SW480 (cell line): ENCODE measurements at places on chromosomes 1 and 21.
A peak's percentile ranks its signal among the peaks of the same experiment; 100 is the strongest.

- DNase-seq: no peak
These were observed 13.1 kb upstream of the LHX4 start for GRCh38 chr1:180217006-180217405.

GRCh38 chr1:228228601-228229074 lies 20.8 kb downstream of the OBSCN start:
- DNase-seq: peak; percentile 77

DNA sequence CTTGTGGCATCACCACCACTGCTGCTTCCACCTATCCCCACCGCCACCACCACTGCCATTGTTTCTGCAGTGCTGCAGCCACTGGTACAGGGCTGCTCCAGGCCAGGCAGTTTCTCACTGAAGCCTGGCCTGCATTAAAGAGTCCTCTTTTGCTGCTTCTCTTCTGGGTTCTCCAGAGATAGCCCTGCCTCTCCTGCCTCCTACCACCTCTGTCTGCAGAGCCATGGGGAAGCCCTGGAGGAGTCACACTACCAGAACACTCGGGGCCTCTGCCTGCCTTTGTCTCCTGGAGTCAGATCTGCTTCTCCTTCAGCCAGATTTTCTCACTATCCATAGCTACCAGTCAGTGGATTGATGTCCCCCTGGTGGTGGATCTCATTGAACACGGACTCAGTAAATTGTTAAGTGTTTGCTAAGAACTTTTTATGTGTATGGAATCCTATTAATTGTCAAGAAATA lies 37.7 kb upstream of the DDAH1 start:
- peak; percentile 19 for DNase-seq

DNA sequence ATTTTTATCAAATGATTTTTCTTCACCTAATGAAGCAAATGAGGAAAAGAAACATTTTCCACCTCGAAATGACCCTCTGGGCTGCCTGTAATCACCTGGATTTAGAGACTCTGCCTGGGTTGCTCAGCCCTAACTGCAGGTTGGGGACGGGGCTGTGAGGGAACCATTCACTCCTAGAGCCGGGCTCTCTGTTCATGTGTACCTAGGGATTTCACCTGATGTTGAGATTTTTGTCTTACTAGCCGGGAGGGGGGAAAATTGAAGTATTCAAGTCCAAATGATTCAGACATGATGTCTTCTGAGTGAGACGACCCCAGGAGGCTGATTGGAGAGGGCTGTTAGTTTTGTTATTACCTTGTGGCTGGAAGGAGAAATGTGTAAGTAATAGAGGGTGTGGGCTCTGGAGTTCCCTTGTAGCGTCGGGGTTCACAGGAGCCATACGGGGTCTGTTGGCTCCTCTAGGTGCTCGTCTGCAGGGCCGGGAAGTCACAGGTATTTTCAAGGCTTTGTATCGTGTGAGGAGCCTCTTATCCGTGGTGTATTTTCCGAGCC lies 42.3 kb upstream of the PWP2 start:
- DNase-seq: no peak

DNA sequence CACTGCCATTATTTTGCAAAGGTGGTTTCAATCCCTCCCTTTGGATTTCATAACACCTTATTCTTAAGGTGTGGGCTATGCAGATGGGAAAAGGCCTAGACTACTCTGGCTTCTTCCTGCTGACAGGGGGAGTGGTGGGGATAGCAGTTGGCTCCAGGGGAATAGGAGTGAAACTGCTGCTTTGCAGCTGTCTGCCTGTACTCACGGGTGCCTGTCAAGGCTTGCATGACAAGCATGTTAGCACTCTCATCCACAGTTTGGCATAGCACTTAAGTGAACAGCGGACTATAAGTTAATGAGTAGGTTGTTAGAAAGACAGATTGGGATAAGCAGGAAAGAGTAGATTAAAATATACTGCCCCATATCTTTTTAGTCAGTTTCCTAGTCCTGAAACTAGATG lies 287.5 kb upstream of the DAB1 start:
- no peak for DNase-seq

GRCh38 chr1:55815745-55816455 lies 600.7 kb upstream of the USP24 start:
- no peak for DNase-seq

DNA sequence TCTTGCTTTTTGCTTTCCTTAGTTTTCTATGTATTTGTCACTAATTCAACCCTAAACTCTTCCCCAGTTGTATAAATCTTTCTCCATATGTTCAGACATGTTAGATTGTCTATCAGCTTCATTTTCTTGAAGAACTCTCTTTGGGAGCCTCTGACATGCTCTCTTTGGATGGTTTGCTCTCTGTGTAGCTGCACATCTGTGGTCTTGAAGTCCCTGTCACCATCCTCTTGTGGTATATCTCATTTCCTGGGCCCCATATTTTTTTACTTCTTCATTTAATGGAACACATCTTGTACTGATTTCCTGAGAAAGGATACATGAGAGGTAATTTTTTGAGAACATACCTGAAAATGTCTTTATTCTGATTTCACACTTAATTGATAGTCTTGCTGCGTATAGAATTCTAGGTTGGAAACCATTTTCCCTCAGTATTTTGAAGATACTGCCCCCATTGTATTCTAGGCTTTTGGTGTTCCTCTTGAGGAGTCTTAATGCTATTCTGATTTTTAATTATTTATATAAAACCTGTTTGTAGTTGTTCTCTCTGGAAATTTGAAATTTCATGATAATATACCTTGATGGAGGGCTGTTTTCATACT lies 72.6 kb downstream of the ST3GAL3 start:
- DNase-seq: no peak

DNA sequence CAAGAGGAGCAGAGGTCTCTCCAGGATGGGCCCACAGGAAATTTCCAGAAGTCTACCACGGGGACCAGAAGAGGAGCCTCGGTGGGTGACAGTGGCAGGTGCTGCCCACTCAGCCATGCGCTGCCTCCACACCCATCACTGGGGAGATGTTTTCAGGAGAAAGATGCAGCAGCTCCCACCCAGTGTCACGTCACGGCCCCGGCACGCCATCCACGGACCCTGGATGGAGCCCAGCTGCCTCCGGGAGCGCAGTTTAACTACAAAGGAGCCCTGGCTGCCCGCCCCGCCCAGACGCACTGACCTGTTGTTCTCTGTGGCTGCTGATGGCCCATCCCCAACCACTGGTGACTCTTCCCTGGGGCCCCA lies 6.8 kb downstream of the TSPEAR start:
- no peak for DNase-seq

- no peak for DNase-seq
These were observed 206.4 kb upstream of the LMO4 start for GRCh38 chr1:87122243-87122642.

GRCh38 chr1:22328331-22329147 lies 123.1 kb upstream of the ZBTB40 start:
- DNase-seq: no peak

GRCh38 chr1:181513786-181514297 lies 30.5 kb downstream of the CACNA1E start:
- peak; percentile 16 for DNase-seq
